Calu3 (cell line): ENCODE measurements at places on chromosomes 6 and 20. TPM values are rescaled to one million over a fixed set of nuclear protein-coding genes. Genes with fewer than 3 reads are reported as not detected.

VARS1 gene
- total RNA-seq, result 316 and 331 TPM in 2 replicates

MAPK13 gene
- 52.3 and 59.3 TPM in 2 replicates for total RNA-seq

- no peak overlapping the region for H3K27ac ChIP-seq
- DNase-seq, result no peak
- H3K27me3 ChIP-seq, result peaks cover 3% of the 10 kb centered on the region
- H3K36me3 ChIP-seq, result no peaks in the 10 kb centered on the region
- H3K4me1 ChIP-seq, result peaks cover 13% of the 10 kb centered on the region
- H3K4me3 ChIP-seq, result no peak overlapping the region
Observed at GRCh38 chr6:105459049-105459448, 56.2 kb upstream of the PREP start.

DNA sequence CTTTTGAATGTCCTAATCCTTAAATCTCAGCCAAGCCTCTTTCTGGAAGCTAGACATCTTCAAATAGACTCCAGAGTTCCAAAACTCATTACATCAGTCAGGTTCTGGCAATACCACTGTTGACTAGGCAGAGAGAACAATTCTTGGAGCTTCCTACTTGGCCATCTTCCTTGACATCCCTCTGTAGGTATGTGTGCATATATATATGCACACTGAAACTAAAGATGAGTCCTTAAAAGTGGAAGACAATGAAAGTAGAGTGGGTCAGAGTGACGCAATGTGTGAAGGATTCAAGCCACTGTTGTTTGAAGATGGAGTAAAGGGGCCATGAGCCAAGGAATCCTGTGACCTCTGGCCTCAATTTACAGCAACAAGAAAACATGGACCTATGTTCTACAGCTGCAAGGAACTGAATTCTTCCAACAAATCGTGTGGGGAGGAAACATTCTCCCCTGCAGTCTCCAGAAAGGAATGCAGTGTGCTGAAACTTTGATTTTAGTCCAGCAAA, 18.7 kb upstream of the DUSP22 start:
- H3K27me3 ChIP-seq, result no peaks in the 10 kb centered on the region
- no peak overlapping the region for H3K27ac ChIP-seq
- no peak for DNase-seq
- no peak overlapping the region for H3K4me3 ChIP-seq
- H3K4me1 ChIP-seq, result no peaks in the 10 kb centered on the region
- no peaks in the 10 kb centered on the region for H3K36me3 ChIP-seq

DNA sequence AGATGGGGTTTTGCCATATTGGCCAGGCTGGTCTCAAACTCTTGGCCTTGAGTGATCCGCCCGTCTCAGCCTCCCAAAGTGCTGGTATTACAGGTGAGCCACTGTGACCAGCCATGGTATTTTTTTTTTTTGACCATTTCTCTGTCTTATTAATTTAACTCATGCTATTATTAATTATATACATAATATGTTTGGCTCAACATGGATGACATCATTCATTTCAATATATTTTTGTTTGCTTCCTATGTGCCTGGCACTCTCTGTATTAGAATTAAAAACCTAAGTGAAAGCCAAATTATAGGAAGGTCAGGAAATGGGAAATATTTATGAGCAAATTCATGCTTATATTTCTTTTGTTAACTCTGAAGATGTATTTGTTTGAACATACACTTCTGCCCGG, 55.8 kb upstream of the AKIRIN2 start:
- H3K27ac ChIP-seq, result no peak overlapping the region
- H3K36me3 ChIP-seq, result peaks cover 4% of the 10 kb centered on the region
- H3K4me3 ChIP-seq, result no peak overlapping the region
- no peaks in the 10 kb centered on the region for H3K27me3 ChIP-seq

DNA sequence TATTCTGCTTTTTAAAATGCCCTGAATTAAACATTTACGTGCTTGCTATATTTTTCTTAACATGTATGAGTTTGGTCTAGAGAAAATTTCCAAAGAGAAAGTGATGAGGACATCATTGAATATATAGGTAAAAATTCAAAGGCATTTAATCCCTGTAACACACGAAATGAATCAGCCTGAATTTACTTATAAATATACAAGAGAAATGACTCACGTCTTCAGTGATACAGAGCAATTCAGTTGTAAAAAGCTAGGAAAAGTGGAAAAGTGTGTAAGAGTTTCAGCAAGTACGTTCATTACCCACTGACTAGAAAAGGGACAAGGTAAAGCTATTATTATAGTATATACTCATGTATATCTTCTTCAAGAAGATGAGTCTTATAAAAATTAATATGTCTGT, 124.8 kb downstream of the HIVEP1 start:
- H3K4me1 ChIP-seq, result no peaks in the 10 kb centered on the region
- no peak for DNase-seq
- no peak overlapping the region for H3K4me3 ChIP-seq
- H3K36me3 ChIP-seq, result no peaks in the 10 kb centered on the region

DNA sequence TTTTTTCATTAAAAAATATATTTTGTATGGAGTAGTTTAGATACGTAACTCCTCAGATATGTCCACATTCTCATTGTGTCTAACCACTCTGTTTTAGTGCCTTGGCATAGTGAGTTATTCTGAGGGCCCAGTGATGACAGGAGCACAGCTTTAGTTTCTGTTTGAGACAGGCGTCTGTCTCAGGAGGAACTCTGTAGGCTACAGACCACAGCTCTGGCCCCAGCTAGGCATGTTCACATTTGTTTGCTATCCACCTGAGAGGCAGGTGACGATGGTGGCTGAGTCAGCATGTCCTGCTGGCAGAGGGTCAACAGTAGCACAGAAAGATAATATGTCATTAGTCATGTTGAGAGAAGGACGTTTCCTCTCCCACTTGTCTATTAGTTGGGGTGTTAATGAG, 16.3 kb downstream of the LRRC1 start:
- H3K27me3 ChIP-seq, result no peaks in the 10 kb centered on the region
- peak; percentile 74 for DNase-seq
- H3K27ac ChIP-seq, result no peak overlapping the region
- peaks cover 68% of the 10 kb centered on the region for H3K4me1 ChIP-seq
- H3K36me3 ChIP-seq, result no peaks in the 10 kb centered on the region

DNA sequence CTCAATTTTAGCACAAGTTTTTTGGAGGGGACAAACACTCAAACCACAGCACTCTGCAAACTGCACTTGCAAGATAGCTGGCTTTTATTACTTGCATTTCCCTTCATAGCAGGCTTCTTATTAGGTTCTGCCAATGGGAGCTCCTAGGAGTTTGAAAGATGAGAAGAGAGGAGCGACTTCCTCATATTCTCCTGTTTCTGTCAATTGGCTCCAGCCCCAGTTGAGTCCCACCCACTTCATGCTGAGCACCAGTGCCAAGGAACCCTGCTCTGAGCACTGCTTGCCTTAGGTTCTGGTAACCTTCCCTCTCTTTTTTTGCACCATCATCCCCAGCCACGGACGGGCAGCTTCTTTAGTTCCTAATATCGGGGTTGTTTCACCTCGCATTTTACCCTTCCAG, 67.9 kb downstream of the PSMB1 start:
- H3K27me3 ChIP-seq, result peaks cover 34% of the 10 kb centered on the region
- no peak for DNase-seq
- H3K27ac ChIP-seq, result no peak overlapping the region
- no peaks in the 10 kb centered on the region for H3K4me1 ChIP-seq
- no peaks in the 10 kb centered on the region for H3K36me3 ChIP-seq

DNA sequence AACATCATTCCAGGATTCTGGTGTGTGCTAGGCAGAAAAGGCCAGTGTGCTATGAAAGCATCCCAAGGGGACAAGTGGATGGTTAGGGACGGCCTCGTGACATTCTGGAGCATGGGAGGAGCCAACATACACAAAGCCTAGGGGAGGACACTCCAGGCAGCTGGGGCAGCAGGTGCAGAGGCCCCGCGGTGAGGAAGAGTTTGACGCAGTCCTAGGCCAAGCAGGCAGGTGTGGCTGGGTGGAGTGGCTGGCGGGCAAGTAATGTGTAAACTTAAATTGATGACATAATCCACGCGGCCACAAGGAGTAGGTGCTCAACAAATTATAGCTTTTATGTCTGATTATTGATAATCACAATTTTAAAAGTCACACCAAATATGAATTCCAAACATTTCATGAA, 93.6 kb downstream of the TMEM242 start:
- no peaks in the 10 kb centered on the region for H3K36me3 ChIP-seq
- DNase-seq, result no peak
- no peaks in the 10 kb centered on the region for H3K27me3 ChIP-seq
- no peak overlapping the region for H3K27ac ChIP-seq

- H3K4me1 ChIP-seq, result peaks cover 25% of the 10 kb centered on the region
- no peak overlapping the region for H3K27ac ChIP-seq
- no peaks in the 10 kb centered on the region for H3K36me3 ChIP-seq
- DNase-seq, result no peak
- no peaks in the 10 kb centered on the region for H3K27me3 ChIP-seq
- H3K4me3 ChIP-seq, result no peak overlapping the region
Observed at GRCh38 chr6:110652520-110652919, 162.7 kb downstream of the CDK19 start.
